Upper lobe of left lung (tissue), 6 donors: ENCODE measurements at places on chromosomes 4 and X. TPM values are rescaled to one million over a fixed set of nuclear protein-coding genes. Genes with fewer than 3 reads are reported as not detected.

DNA sequence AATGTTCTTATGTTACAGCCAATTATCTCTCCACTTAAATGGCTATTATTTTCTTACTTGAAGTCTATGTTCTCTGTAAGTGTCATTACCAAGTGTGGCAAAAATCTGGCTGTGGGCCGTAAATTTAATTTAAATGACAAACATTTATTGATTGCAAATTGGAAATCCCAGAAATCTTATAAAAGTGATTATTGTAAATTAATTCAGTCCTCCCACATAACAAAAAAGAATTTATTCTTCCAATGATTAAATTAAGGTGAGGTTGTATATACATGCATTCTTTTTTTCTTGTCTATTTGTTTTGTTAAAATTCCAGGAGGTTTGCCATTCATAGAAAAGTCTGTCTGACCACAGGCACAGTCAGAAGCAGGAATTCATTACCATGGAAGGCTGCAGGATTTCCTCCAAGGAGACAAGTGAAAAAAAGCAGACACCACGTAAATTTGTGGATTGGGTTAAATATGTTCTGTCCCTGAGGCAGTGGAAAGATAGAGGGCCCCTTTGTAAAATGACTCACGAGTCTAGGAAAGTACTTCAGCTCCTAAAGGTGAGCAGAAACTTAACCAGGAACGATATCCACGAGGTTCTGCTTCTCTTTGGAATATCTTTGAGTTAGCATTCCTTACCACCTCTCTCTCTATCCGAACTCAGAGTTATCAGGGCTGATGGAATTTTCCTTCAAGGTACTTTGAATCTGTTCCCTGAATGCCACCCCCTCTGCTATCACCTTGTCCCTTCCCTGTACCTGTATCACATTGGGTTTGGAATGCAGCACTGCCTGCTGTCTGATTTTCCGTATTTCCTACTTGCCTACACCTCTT lies 10.7 kb downstream of the PPARGC1A start:
- no peak for DNase-seq

GRCh38 chr4:82467471-82467870 lies 37.1 kb downstream of the ENOPH1 start:
- no peak for DNase-seq

DNA sequence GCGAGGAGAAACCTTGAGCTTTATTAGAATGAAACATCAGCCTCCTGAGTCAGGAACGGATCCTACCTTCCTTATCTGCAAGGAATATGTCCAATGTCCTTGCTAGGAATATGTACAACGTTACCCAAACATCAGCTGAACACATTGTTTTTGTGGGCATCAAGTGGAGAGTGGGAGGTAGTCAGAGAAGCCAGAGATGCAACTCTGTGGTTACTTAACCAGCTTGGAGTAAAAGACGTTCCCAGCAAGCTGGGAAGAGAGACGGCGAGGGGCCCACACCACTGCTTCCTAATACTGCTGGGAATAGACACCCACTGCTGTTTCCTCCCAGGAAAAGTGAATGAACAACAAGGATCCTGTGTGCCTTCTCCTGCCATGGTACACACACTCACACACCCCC lies 74.4 kb upstream of the PLAC1 start:
- no peak for DNase-seq

DNA sequence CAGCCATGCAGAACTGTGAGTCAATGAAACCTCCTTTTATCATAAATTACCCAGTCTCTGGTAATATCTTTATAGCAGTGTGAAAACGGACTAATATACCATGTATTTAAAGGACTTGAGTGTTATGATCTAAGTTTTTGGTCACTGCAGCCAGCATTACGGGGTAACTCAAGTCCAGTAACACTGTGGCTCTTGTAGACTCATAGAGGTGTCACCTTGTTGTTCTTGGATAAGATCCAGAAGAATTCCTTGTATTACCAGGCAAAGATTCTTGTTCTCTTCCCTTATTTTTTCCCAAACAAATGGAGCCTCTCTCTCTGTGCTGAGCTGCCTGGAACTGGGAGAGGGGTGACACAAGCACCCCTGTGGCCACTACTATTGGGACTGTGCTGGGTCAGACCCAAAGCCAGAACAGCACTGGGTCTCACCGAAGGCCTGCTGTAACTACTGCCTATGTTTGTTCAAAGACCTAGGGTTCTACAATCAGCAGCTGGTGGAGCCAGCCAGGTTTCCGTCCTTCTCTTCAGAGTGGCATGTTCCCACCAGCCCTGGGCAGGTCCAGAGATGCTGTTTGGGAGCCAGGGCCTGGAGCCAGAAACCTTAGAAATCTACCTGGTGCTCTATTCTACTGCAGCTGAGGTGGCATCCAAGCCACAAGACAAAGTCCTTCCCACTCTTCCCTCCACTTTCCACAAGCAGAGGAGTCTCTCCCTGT lies 43.7 kb upstream of the MED14 start:
- no peak for DNase-seq

DNA sequence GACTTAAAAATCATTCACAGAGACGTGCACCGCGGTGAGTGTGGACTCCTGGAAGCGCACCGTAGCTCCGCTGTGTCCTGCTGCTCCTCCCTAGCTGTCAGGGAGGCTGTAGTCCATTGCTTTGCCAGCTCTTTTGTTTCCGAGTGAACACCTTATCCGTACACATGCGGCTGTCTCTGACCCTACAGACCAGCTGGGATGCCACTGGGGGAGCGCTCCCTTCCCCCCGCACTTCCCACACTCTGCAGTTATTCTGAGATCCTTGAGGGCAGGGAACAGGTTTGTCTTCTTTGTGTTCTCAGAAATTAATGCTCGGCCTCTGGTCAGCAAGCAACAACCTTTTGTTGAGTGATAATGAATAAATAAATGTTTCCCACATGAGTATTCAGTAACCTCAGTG lies 33.7 kb upstream of the MSANTD1 start:
- DNase-seq: no peak

- no peak for DNase-seq
Observed at GRCh38 chr4:136651278-136651667, 881.0 kb downstream of the PCDH18 start.

DNA sequence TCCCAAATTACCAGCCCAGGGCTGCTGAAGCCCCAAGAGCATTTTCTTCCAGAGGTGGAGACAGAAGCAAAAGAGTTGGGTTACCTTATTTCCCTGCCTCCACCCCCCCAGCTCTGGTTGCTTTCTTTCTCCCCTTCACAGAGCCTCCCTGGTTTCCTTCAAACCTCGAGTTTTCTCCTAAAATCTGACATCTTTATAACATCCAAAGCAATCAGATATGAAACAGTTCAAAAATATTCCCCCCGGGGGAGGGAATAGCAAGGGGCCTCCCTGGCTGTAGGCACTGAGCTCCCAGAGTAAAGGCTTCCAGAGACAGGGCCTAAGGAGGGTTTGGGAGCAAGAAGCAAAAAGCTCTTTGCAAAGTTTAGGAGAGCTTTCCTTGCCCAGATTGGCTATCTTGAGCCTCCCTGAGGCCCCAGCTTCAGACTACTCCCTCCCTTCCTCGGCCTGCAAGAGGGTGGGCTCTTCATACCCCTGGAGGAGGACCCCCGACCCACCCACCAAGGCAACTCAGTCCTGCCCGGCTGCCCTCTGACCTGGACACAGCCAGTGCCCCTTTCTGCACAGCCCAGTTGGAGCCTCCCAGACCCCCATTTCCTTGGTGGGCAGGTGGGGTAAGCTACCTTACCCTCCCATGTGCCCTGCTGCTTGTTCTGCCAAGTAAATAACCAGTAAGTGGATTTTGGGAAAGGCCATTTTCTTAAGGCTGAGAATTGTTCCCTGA lies 7.6 kb downstream of the MAMLD1 start:
- DNase-seq: no peak

GRCh38 chr4:140257461-140258305 lies 103.7 kb upstream of the MAML3 start:
- DNase-seq: no peak

- DNase-seq: no peak
Observed at GRCh38 chr4:136383082-136383481, 1149.2 kb downstream of the PCDH18 start.

- DNase-seq: peak; percentile 92
Observed at GRCh38 chr4:168631241-168632162, 134.7 kb downstream of the PALLD start.

DNA sequence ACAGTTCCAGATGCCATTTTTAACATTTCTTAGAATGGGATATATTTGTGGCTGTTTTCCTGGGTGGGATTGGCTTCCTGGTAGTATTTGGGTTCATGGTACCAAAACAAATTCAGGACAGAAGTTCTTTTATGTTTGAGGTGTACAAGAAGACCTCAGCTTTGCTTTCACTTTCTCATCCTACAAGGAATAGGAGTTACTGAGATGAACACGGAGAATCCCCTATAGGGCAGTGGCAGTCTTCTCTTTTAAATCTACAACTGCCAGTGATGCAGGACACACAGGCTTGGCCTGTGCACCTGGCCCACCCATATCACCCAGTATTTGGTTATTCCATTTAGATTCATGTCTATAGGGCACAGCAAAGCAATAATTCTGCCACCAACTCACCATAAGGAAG lies 35.2 kb downstream of the SLC10A7 start:
- no peak for DNase-seq

DNA sequence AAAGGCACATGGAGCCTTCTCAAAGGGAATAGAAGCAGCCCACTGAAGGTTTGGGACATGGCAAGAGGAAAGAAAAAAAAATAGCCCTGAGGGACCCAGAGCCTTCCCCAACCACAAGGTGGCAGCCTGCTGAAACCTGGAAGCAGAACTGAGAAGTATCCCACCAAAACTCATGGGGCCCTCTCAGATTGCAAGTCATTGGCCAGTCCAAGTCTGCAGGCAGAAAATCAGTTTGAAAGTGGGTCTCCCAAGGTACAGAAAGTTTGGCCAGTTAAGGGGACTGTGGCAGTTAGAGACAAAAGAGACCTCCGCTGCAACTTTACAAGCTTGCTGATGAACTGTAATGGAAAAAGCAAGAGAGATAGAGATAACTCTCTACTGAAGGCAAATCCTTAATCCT lies 155.8 kb downstream of the ANTXR2 start:
- DNase-seq: peak; percentile 22

The USP17L5 gene
- not detected for total RNA-seq

The C4orf50 gene
- 1.00 TPM for total RNA-seq
